OCI-LY7 (cell line): ENCODE measurements at places on chromosomes 12 and 14. TPM values are rescaled to one million over a fixed set of nuclear protein-coding genes. Genes with fewer than 3 reads are reported as not detected.

The IL22 gene
- not detected in 2 replicates for total RNA-seq

The PRIMA1 gene
- total RNA-seq, result not detected in 2 replicates

The RPL10L gene
- not detected in 2 replicates for total RNA-seq

The TAS2R19 gene
- 2.9 and 3.4 TPM in 2 replicates for total RNA-seq

The LRCOL1 gene
- total RNA-seq, result not detected in 2 replicates

The RERG gene
- not detected in 2 replicates for total RNA-seq

The CRACR2A gene
- 31.0 and 31.1 TPM in 2 replicates for total RNA-seq

The MYL2 gene
- 6.4 and 7.4 TPM in 2 replicates for total RNA-seq

The ADCY4 gene
- total RNA-seq, result 3.4 and 6.0 TPM in 2 replicates

The AQP2 gene
- not detected in 2 replicates for total RNA-seq

The PRR13 gene
- total RNA-seq, result 219 and 230 TPM in 2 replicates

The SLC7A7 gene
- total RNA-seq, result 50.0 and 59.2 TPM in 2 replicates

The IL26 gene
- total RNA-seq, result not detected in 2 replicates

The RTN1 gene
- not detected in 2 replicates for total RNA-seq

The LTB4R2 gene
- total RNA-seq, result 37.6 TPM in 2 replicates

The SLC35F4 gene
- not detected in 2 replicates for total RNA-seq

The GTF2H3 gene
- total RNA-seq, result 49.1 and 51.5 TPM in 2 replicates

The HEBP1 gene
- total RNA-seq, result 1.2 and 1.3 TPM in 2 replicates

The TAS2R20 gene
- 1.9 and 2.3 TPM in 2 replicates for total RNA-seq

The PTPN6 gene
- 110 and 116 TPM in 2 replicates for total RNA-seq

The GDF3 gene
- total RNA-seq, result not detected in 2 replicates

The MED6 gene
- total RNA-seq, result 57.7 and 59.2 TPM in 2 replicates

The MYG1 gene
- 59.3 and 64.9 TPM in 2 replicates for total RNA-seq

The EID3 gene
- 5.1 and 5.5 TPM in 2 replicates for total RNA-seq
